ENCODE measurements at places on chromosomes 4 and X. TPM values are rescaled to one million over a fixed set of nuclear protein-coding genes. Genes with fewer than 3 reads are reported as not detected.

MAP7D2 gene
- 0.17 TPM for total RNA-seq

NUDT10 gene
- total RNA-seq: 0.09 TPM

LEF1 gene
- total RNA-seq: 0.84 TPM

FAM47E gene
- 0.14 TPM for total RNA-seq

P2RY4 gene
- not detected for total RNA-seq

RBM10 gene
- total RNA-seq: 83.3 TPM

NHS gene
- 0.14 TPM for total RNA-seq

CD99L2 gene
- total RNA-seq: 39.0 TPM

FAT4 gene
- 69.6 TPM for total RNA-seq

TRIM75 gene
- not detected for total RNA-seq

NXF2 gene
- not detected for total RNA-seq

SLC6A14 gene
- not detected for total RNA-seq

OTUD6A gene
- total RNA-seq: not detected

SSX4 gene
- total RNA-seq: not detected

PDS5A gene
- total RNA-seq: 74.7 TPM

NUP62CL gene
- total RNA-seq: 0.23 TPM

CCKAR gene
- total RNA-seq: not detected

PIR gene
- total RNA-seq: 165 TPM

VCX3B gene
- not detected for total RNA-seq

EMD gene
- 10.6 TPM for total RNA-seq

BBS7 gene
- 15.8 TPM for total RNA-seq

ZNF711 gene
- 6.2 TPM for total RNA-seq

CXorf65 gene
- not detected for total RNA-seq

ITM2A gene
- total RNA-seq: 39.5 TPM

ERCC6L gene
- 2.4 TPM for total RNA-seq

IL2 gene
- not detected for total RNA-seq

DSPP gene
- not detected for total RNA-seq

GAB3 gene
- total RNA-seq: 14.1 TPM

PLRG1 gene
- total RNA-seq: 70.3 TPM

USP17L17 gene
- not detected for total RNA-seq

PTTG2 gene
- total RNA-seq: 0.51 TPM

ARHGAP6 gene
- total RNA-seq: 0.17 TPM

FGF5 gene
- total RNA-seq: under 0.01 TPM

MTMR1 gene
- 15.1 TPM for total RNA-seq

KLB gene
- total RNA-seq: under 0.01 TPM

MCUB gene
- 163 TPM for total RNA-seq

GSX2 gene
- total RNA-seq: not detected

GLRA2 gene
- total RNA-seq: not detected

FGD1 gene
- total RNA-seq: 2.4 TPM

GPRASP1 gene
- 2.6 TPM for total RNA-seq

CXCL9 gene
- not detected for total RNA-seq

IL3RA gene
- 64.7 TPM for total RNA-seq

APELA gene
- total RNA-seq: not detected

RNF128 gene
- 0.17 TPM for total RNA-seq

PFKFB1 gene
- total RNA-seq: not detected

NPY2R gene
- total RNA-seq: not detected

CT83 gene
- total RNA-seq: not detected

FABP2 gene
- total RNA-seq: not detected

Measured in dermis blood vessel endothelial cell (primary cell).